MCF 10A (cell line): ENCODE measurements at places on chromosomes 5 and 9. TPM values are rescaled to one million over a fixed set of nuclear protein-coding genes. Genes with fewer than 3 reads are reported as not detected.
A peak's percentile ranks its signal among the peaks of the same experiment; 100 is the strongest.

GRCh38 chr9:128163523-128164306, 3.6 kb downstream of the BBLN start:
- DNase-seq: no peak

DNA sequence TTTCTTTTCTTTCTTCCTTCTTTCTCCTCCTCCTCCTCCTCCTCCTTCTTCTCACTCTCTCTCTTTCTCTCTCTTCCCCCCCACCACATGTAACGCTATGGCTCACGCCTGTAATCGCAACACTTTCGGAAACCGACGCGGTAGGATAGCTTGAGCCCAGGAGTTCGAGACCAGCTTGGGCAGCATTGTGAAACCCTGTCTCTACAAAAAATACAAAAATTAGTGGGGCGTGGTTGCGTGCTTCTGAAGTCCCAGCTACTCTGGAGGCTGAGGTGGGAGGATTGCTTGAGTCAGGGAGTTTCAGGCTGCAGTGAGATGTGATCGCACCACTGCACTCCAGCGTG, 736 bp upstream of the GLDC start:
- no peak for DNase-seq

GRCh38 chr9:120935383-120935857, 8.8 kb upstream of the TRAF1 start:
- peak; percentile 100 for DNase-seq

CYSRT1 gene
- total RNA-seq: 1.4 and 1.8 TPM in 2 replicates

DNA sequence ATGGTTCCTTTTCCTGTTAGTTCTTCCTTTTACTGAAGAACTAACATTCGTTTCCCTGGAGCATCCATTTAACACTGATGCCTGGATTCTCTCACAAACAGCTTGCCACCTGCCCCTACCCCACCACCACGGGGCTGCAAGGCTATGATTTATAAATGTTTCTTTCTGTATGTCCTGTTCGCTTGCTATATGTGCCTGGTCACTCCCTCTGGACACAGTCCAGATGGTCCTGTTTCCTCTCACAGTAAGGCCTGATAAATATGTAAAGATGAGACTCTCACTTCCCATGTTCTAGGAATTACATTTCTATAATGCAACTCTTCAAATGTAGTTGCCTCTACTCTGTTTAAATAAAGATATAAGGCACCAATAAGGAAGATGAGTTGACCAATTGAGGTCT, 146.4 kb upstream of the SHB start:
- DNase-seq: no peak

DNA sequence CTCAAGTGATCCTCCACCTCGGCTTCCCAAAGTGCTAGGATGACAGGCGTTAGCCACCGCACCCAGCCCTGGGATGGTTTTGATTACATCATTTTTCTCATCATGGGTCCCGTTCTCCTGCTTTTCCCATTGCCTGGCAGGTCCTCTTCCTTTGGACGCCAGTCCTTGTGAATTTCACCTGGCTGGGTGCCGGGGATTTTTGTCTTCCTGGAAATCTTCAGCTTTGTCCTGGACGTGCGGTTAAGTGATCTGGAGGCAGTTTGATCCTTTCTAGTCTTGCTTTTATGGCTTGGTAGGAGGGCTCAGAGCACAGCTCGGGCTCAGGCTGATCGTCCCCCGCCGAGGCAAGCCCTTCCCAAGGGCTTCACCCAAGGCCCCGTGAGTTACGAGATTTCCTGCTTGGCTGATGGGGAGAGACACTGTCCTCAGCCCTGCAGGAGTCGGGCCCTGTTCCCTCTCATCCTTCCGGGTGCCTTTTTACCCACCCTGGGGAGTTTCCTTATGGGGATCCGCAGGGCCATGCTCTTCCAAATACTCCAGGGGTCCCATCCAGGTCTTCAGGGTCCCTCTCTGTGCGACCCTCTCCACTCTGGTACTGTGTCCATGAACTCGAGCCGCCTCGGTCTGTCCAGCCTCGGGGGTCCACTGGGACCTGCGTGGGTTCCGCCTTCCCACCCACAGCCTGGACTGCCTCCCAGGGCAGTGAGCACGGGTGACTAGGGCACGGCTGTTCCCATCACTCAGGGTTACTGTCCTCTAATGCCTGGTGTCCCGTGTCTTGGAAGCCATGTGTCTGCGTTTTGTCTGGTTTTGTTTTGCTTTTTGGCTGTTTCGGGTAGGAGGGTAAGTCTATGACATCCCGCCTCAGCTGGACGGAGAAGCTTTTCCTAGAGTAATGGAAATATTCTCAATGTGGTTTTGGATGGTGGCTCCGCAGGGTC, 22.3 kb upstream of the EGFL7 start:
- DNase-seq: no peak

DNA sequence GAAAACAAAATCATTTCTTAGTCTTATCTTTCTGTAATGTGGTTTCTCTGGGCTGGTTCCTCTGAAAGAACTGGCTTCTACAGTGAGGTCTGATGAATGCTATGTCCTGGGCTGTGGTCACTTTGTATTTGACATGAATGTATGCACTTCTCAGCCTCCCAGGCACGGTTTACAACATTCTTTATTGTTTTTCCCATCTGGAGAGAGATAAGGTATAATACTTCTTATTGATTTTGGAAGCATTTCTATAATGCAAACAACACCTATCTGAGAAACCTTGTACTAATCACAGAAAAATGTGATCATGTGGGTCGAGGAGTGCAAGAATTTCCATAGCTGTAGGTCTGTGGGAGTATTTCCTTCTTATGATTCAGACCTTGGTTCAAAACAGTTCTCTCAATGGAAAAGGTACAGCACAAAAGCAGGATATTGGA, 46.9 kb downstream of the ACTBL2 start:
- DNase-seq: peak; percentile 59

GRCh38 chr9:32705059-32705458, 69.6 kb upstream of the TAF1L start:
- DNase-seq: peak; percentile 83

DNA sequence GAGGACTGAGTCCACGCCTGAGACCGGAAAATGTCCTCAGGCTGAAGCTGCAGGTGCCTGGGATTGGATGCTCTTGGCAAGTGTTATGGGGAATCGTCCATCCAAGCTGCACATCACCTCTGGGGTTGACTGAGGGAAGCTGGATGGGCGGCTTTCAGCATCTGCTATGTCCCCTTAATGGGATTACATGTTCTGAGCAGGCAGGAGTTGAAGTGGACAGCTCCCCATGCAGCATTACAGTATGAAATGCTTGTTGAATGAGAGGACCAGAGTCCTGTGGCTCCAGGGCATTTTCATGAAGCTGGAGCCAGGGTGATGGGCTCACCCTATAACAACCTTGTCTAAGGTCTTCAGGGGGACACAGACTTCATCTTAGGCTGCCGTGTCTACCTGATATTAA, 270.9 kb downstream of the HSPA4 start:
- no peak for DNase-seq
